T-helper 17 cell (primary cell): ENCODE measurements at places on chromosomes 1 and 21. TPM values are rescaled to one million over a fixed set of nuclear protein-coding genes. Genes with fewer than 3 reads are reported as not detected.

SLC37A1 gene
- 21.0 TPM for total RNA-seq

MYOCOS gene
- total RNA-seq = not detected

LCE2B gene
- not detected for total RNA-seq

ADORA3 gene
- total RNA-seq = not detected

PYHIN1 gene
- 48.1 TPM for total RNA-seq

PTPRC gene
- 697 TPM for total RNA-seq

HUNK gene
- total RNA-seq = 0.81 TPM

PTGER3 gene
- 0.86 TPM for total RNA-seq
